ENCODE measurements at places on chromosomes 1 and 21. TPM values are rescaled to one million over a fixed set of nuclear protein-coding genes. Genes with fewer than 3 reads are reported as not detected.

Gene MRPS6
- total RNA-seq, result 15.9 TPM

Gene NSL1
- 33.5 TPM for total RNA-seq

Gene MXRA8
- total RNA-seq, result 2.1 TPM

Gene SYT11
- total RNA-seq, result 29.9 TPM

Gene PRAMEF15
- not detected for total RNA-seq

Gene GPR52
- total RNA-seq, result 0.61 TPM

Gene GPR37L1
- not detected for total RNA-seq

Gene COL11A1
- total RNA-seq, result 2.3 TPM

Gene MX1
- total RNA-seq, result 52.6 TPM

Gene SYTL1
- not detected for total RNA-seq

Gene CD53
- total RNA-seq, result 0.97 TPM

Gene CLCNKB
- total RNA-seq, result not detected

Gene SEMA6C
- total RNA-seq, result 5.8 TPM

Gene KCNE2
- total RNA-seq, result not detected

Gene STIL
- 6.8 TPM for total RNA-seq

Gene ZNF669
- 12.0 TPM for total RNA-seq

Gene URB1
- total RNA-seq, result 15.6 TPM

Gene RIMKLA
- under 0.01 TPM for total RNA-seq

Gene GADD45A
- total RNA-seq, result 54.1 TPM

Gene LCE3E
- not detected for total RNA-seq

Gene CAMK2N1
- total RNA-seq, result 0.97 TPM

Gene COL16A1
- total RNA-seq, result 35.6 TPM

Gene ACTL8
- under 0.01 TPM for total RNA-seq

Gene PTCH2
- 0.30 TPM for total RNA-seq

Gene TDRD10
- 3.2 TPM for total RNA-seq

Gene NHLH1
- not detected for total RNA-seq

Gene DCDC2B
- not detected for total RNA-seq

Gene LY9
- total RNA-seq, result not detected

Gene SEC16B
- 1.5 TPM for total RNA-seq

Gene OR2T35
- not detected for total RNA-seq

Gene ABL2
- total RNA-seq, result 121 TPM

Gene BCL2L15
- total RNA-seq, result under 0.01 TPM

Gene DNAI4
- 1.9 TPM for total RNA-seq

Gene C4BPB
- not detected for total RNA-seq

Gene SH3BGR
- total RNA-seq, result not detected

Gene OR2T29
- not detected for total RNA-seq

Gene ILDR2
- total RNA-seq, result 0.61 TPM

Gene IQCC
- total RNA-seq, result 1.3 TPM

Gene KCNAB2
- 2.4 TPM for total RNA-seq

Gene HES2
- 59.4 TPM for total RNA-seq

Gene ST6GALNAC5
- 1.5 TPM for total RNA-seq

Gene CBS
- 39.3 TPM for total RNA-seq

Gene EYA3
- 11.4 TPM for total RNA-seq

Gene SLC25A34
- 0.61 TPM for total RNA-seq

Gene RIMS3
- total RNA-seq, result 0.15 TPM

Gene BPNT1
- 34.3 TPM for total RNA-seq

Gene ZSCAN20
- 7.5 TPM for total RNA-seq
